Stimulated activated CD4-positive, alpha-beta T cell treated with anti-CD3 and anti-CD28 coated beads, Interleukin-2, amount 100 ng/mL, for 24 hours (primary cell): ENCODE measurements at places on chromosomes 13 and 19.

- no peak for DNase-seq
Observed at GRCh38 chr19:55550321-55550650, 4.9 kb upstream of the SBK3 start.

GRCh38 chr13:57627663-57628062 lies 3.9 kb upstream of the PCDH17 start:
- DNase-seq: no peak

DNA sequence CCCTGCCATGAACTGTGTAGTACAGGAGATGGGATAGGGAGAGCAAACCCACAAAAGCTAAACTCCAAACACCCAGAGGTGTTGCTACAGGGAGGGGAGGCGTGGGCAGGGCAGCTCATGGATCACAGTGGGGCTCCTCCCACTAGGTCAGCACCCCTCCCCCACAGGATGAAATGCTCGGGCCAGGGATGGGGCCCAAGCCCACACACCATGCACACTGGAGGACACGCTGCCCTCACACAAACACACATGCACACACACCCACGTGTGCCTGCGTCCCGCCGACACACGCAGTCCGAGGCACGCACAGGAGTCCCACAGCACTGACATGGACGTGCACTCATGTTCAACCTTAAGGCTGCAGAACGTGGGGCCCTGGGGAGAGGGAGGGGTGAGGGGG lies 6.0 kb upstream of the CCNP start:
- no peak for DNase-seq

- DNase-seq: peak; percentile 47
Observed at GRCh38 chr13:111216166-111216960, 101.3 kb downstream of the ARHGEF7 start.

DNA sequence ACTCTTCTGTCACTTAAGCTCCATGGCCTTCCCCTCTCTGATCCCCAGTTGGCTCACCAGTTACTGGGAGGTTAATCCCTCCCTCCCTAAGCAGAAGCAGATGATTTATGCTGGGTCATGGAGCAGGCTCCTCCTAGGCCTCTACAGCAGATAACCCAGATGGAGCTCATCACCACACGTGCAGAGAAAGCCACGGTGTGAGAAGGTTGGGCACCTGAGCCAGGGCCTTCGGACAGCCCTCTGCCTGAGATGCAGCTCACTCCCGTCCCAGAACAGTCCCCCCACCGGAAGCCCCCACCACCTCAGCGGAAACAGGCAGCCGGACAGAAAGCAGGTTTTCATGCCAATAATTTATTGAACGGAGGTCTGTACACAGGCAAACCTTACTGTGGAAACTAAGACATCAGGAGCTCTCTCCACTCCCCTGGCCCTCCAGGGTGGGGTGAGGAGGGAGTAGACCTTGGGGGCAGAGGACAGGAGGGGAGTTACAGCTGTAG lies 9.8 kb downstream of the ZNF526 start:
- no peak for DNase-seq

- DNase-seq: no peak
Observed at GRCh38 chr13:44921931-44922758, 67.1 kb downstream of the NUFIP1 start.

DNA sequence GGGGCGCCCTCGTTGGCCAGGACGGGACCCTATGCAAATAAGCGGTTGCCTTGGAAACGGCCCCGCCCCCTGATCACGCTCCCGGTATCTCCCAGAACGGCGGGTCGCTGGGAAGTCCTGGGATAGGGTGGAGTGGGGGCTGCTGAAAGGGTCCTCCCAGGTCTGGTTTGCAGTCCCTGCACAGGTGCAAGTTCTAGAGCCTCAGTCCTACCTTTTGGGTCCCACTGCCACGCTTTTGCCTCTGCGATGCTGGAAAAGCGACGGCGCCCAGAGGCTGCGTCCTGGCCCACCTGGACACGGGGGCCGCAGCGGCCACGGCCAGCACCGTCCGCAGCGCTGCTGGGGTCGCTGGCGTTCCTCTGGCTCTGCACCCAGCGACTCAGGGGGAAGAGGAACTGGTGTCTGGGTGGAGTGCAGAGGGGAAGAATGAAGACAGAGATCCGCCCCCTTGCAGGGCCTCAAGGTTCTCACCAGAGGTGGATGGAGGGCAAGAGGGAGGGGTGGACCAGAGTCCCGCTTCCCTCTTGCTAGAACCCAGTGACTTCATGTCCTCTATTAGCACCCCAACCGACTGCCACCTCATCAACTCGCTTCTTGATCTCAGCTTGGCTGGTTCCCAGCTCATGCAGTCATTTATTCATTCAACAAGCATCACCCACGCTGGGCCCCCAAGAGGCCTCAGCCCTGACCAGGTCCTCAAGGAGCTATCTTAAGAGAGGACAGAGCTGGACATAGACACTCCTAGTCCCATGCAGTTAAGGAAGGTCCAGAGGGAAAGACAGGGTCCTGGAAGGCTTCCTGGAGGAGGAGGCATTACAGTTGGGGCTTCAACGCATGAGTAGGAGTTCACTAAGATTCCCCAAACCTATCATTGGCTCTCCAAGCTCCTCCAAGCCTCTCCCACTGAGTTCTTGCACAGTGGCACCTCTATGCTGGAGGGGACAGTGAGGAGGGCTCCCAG lies at the start of gene LRRC25:
TSS of gene LRRC25 (minus strand) at position 381 of the 961 bp plus-strand sequence. CDS start 659 bp downstream, outside the sequence.
- no peak for DNase-seq

- no peak for DNase-seq
Observed at GRCh38 chr19:23254141-23254910, 4.1 kb upstream of the ZNF724 start.

GRCh38 chr13:98216711-98217285 lies 39.7 kb upstream of the RNF113B start:
- no peak for DNase-seq

- no peak for DNase-seq
Observed at GRCh38 chr13:30580852-30581502, 36.7 kb upstream of the USPL1 start.

DNA sequence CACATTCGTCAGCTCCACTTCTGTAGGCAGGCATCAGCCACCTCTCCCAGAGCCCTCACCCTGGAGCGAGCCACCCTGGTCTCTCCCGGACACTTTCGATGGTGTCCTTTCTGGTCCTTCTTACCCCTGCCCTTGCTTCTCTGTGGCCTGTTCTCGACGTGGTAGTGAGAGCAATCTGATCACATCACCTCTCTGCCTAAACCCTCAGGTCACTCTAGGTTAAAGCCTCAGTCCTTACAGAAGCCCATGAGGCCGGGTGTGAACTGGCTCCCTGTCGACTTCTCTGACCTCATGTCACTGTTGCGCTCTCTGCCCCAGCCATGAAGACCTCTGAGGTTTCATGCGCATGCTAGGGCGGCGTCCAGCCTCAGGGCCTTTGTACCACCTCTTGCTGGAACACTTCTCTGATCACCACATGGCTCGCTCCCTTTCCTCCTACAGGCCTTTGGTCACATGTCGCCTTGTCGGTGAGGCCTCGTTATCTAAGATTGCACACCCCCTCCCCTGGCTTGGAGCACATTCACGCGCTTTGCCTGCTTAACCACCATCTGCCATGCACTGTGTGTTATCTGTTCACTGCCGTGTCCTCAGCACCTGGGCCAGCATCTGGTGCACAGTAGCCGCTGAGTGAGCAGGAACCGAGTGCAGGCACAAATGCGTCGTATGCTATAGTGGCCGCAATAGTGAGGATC lies 101.5 kb downstream of the DPF1 start:
- DNase-seq: no peak

DNA sequence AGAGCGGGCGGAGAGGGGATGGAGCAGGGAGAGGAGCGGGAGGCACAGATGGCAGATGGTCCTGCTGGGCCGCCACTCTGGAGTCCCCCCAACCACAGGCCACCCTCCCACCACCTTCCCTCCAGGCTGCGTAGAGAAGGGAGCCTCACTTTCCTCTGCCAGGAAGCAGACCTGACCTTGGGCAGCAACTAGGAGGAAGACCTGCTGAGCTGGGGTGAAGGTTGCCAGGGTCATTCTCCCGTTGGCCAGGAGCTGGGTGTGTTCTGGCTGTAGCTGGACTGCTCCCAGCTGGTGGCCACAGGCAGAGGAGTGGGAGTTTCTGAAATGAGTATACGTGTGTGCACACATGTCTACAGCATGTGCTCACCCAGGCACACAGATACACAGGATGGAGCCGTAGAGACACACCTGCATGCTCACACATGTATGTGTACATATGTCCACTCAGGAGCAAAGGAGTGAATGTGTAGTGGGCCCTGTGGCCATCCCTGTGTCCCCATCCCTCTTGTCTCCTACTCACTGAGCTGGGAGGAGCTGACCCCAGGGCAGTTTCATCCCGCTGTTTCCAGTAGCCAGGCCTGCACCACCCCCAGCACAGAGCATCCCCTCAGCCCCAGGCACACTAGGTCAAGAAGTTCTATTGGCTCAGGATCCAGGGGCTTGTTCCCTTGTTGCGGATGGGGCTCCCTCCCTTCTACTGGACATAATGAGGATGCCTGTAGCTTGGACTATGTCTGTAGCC lies 53.0 kb downstream of the CHST8 start:
- no peak for DNase-seq

GRCh38 chr13:114087430-114087829 lies 45.0 kb downstream of the RASA3 start:
- no peak for DNase-seq

DNA sequence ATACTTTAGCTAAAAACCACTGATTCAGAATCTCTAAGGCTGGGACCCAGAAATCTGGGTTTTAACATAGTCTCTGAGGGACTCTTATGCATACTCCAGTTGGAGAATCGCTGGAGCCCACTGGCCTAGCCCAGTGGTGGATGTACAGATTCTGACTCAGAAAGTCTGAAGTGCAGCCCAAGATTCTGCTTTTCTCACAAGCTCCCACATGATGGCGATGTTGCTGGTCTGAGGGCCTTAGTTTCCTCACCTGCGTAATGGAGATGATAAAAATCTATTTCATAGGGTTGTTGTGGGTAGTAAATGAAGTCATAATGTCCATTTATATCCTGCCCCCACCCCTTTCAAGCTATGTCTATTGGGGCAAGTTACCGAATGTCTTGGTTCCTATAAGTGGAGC lies 7.7 kb upstream of the CDADC1 start:
- peak; percentile 36 for DNase-seq

DNA sequence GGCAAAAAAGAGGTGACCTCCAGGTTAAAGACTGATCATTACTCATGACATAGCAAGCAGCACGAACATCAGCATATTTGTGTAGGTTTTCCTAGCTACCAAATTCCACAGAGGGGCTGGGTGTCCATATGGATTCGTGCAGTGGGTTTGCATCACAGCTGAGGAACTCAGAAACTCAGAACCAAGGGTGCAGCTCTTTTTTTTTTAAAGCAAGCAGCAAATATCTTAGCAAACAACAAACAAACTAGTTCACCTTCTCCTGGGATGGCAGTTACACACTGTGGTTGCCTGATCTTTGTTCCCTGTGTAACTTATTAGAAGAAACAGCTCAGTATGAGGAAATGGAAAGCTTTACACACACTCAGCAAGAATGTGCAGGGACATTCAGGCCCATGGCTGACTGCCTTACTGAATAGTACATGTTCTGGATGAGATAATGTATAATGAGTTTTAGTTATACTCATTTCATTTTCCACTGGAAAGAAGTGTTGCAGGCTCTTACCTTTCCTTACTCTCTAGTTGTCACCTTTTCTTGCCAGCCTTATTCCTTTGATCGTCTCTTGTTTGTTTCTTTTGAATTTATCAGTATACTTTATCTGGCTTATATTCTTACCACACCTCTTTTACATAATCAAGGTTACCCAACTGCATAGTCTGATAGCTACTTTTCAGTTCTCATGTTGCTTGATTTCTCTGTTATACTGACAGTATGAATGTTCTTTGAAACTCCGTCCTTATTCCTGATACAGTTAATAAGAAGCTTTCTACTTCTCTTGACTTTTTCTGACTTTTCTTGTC lies 4.3 kb downstream of the NDFIP2 start:
- no peak for DNase-seq

GRCh38 chr13:108674346-108674745 lies 44.9 kb downstream of the MYO16 start:
- no peak for DNase-seq

DNA sequence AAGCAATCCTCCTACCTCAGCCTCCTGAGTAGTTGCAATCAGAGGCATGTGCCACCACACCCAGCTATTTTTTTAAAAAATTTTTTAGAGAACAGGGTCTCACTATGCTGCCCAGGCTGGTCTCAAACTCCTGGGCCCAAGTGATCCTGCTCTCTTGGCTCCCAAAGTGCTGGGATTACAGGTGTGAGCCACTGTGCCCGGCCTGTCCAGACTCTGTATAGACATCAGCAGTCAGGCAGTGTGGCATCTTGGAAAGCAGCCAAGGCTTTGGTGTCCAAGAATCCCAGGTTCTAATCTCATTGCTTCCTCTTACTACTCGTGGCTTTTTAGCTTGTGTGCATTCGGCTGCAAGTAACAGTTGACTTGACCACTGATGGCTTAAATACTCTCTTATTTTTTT lies 43.4 kb downstream of the BICRA start:
- no peak for DNase-seq

DNA sequence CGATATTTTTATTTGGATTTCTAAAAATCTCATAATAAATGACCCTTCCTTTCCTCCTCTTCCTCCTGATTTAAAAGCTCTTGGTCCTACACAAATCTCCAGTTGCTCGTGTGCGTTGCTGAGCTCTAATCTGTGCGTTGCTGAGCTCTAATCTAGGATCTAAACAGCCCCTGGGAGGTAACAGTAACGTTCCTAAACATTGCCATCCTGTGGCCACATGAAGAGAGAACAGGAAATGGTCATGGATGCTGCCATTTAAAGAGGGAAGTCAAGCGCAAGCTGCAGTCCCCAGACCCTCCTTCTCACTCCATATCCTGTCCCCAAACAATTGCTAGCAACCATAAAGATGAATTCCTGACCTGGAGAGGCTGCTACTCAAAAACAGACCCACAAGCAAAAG lies 170.8 kb downstream of the NUFIP1 start:
- no peak for DNase-seq

DNA sequence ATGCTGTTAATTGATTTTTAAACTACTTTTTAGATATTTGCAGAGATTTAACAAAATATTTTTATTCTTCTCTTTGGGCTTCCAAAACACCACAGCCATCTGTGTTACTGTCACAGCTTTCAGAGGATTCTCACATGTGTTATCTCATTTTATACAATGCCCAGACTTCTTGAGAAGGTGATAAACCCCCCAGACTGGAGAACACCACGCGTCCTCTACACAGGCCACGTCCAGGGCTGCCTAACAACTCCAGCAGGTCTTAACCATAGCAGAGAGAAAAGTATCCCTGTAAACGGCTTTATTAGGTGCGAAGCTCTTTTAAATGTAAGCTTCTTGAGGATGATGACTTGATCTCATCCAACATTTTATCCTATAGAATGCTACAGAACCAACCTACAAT lies 2.0 kb downstream of the GPR183 start:
- DNase-seq: no peak

DNA sequence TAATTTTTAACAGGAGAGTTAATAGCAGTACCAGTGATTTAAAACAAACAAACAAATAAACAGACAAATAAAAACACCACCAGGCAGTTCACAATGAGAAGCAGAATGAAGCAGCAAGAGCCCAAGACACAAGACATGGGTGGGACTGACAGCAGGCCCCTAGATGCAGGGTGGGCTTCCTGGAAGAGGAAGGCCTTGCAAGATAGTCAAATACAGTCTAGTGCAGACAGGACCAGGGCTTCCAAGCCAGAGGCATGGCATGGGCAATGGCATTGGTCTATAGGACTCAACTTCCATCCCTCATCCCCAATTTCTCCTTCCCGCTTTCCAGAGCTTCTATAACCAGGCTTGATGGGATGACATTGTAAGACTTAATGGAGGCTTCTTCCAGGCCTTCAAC lies 645.1 kb downstream of the UQCRFS1 start:
- DNase-seq: no peak

GRCh38 chr13:31094331-31095015 lies 67.2 kb downstream of the HSPH1 start:
- DNase-seq: no peak

GRCh38 chr13:32031025-32031814 lies at the start of gene FRY:
Gene FRY, plus strand, starts transcription at chr13:32031774. Its CDS starts 22 bp downstream, at chr13:32031796.
- DNase-seq: peak; percentile 43

GRCh38 chr13:108963846-108964600 lies 334.6 kb downstream of the MYO16 start:
- DNase-seq: no peak
